ENCODE measurements at places on chromosomes 4 and X.

DNA sequence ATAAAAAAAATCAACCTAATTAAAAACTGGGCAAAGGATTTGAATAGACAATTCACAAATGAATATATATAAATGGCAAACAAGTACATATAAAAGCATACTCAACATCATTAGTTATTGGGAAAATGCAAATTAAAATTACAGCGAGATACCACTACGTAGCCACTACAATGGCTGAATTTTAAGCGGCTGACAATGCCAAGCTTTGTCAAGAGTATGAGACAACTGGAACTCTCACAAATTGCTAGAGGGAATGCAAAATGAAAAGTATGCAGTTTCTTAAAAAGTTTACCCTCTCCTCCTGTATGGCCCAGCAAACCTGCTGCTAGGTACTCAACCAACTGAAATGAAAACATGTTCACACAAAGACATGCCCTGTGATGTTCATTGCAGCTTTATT is 34.8 kb downstream of the ZFP42 start:
- no peak for DNase-seq

DNA sequence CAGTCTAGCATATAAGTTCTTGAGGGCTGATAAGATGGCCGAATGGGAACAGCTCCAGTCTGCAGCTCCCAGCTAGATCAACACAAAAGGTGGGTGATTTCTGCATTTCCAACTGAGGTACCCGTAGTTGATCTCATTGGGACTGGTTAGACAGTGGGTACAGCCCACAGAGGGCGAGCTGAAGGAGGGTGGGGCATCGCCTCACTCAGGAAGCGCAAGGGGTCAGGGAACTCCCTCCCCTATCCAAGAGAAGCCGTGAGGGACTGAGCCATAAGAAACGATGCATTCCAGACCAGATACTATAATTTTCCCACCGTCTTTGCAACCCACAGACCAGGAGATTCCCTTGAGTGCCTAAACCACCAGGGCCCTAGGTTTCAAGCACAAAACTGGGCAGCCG is 109.0 kb downstream of the RPS6KA6 start:
- no peak for DNase-seq

GRCh38 chrX:68588602-68589371 is 58.7 kb upstream of the STARD8 start:
- no peak for DNase-seq

DNA sequence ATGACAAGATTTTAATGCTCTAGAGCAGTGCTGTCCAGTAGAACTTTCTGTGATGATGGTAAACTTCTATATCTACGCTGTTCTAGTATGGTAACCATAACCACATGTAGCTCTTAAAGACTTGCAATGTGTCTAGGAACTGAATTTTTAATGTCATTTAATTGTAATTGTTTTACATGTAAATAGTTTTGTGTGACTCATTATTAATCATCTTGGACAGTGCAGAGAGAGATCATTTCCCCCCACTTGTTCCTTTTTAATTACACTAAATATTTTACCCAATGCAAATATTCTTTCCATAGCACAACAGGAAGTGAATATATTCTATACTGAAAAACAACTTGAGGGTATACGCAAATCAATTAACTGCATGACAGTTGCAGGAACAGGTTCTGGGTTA is 5.8 kb downstream of the ATG4A start:
- no peak for DNase-seq

DNA sequence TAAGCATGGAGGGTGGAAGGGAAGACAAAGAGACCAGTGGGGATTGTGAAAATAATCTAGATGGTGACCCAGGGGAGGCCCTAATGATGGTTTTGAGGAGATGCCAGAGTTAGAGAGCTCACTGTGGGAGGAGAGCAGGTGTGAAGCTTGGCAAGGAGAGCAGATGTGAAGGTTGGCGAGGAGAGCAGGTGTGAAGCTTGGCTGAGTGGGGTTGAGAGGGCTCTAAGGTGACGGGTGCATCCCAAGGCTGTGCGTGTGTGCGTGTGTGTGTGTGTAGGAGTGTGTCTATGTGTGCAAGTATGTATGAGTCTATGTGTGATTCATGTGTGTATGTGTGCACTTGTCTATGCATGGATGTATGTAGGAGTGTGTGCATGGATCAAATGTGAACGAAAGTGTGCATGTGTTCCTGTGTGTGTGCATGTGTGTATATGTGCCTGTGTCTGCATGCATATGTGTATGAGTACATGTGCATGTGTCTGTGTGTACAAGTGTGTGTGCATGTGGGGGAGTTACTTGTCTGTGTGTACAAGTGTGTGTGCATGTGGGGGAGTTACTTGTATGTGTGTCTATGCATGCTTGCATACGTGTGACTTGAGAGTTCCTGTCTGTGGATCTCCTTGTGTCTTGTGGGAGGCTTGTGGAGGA is 72.0 kb downstream of the EVC start:
- no peak for DNase-seq

DNA sequence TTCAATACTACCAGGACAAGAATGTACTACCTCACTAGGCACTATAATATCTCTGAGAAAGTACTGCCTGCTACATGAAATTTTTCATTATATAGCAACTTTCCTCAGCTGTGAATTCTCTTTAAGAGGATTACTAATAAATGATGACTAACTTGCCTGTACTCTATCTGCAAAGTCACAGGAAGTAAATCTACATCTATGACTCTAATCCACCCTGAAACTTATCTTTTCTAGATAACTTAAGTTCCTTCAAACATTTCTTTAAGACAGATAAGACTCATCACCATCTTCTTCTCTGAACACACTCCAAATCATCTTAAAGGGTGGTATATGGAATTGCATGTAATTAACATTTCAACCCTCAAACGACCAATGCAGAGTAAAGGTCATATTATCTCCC is 28.8 kb downstream of the RPS6KA3 start:
- DNase-seq, result no peak

DNA sequence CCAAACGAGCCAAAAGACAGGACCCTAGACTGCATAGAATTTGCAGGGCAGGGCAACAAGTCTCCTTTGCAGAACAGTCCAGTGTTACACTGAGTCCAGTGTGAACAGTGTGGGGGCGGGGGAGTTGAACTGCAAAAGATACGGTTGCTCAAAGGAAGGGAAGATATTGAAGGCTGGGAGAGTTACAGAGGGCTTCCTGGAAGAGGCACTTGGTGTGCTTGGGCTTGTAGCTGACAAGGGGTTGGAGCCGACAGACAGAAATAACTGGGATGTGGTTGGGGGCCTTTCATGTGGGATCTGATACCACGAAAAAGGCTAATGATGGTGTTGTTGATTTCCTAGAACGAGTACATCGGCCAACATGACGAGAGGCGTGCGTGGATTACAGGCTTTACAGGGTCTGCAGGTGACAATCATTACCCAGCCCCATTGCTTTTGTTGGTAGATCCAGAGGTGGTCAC is 6.1 kb downstream of the XPNPEP2 start:
- no peak for DNase-seq

- no peak for DNase-seq
These were observed 176.2 kb upstream of the LNX1 start for GRCh38 chr4:53767482-53767881.

GRCh38 chr4:81600520-81601357 is 129.0 kb upstream of the RASGEF1B start:
- no peak for DNase-seq

GRCh38 chr4:2059726-2060602 is 837 bp downstream of the NAT8L start:
- no peak for DNase-seq

DNA sequence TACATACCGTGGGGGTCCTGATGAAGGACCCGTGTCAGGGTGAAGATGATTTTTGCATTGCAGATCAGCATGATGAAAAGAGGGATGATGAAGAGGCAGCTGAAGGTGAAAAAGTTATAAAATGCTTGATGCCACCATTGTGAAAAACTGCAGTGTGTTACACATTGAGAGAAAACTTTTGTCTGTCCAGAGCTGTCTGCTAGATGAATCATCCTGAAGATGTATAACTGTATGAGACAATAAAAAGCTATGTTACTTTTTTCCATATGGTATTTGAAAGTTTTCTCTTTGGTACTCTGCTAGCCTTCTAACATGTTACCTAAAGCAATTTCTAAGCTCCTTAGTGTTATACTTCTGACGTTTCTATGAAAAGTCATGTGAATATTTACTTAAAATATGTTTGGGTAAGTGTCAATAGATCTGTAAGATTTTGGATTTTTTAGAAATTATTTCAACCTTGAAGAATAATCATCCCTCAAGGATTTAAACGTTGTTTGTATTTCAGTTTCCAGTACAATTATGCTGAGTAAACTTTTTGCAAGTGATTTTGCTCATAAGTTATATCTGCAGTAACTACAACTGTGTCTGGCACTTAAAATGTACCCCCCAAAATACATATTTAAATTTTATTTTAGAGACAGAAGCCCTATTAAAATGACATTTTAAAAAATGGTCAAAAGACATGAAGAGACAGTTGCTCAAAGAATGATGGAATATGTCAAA is 9.5 kb downstream of the GNRHR start:
- DNase-seq, result no peak

All from coronary artery (tissue), 2 donors.